ENCODE measurements at places on chromosomes 13 and 19.

DNA sequence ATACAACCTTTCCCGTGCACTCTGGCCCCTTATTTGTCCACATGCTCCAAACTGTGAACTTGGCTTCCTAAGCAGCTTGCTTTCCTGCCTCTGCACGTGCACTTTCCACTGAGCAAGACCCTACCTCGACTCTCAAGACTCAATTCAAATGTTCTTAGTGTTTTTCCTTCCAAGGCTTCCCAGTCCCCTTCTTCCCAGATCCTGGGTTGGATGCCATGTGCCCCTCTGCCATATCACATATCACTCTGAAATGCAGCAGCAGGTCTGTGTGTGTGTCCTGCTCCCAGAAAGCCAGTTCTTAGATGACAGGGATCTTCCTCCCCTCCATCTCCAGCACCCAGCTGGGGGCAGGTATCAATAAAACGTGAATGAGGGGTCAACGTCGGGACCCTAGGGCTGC, 3.0 kb downstream of the ZNF557 start:
- DNase-seq: no peak

DNA sequence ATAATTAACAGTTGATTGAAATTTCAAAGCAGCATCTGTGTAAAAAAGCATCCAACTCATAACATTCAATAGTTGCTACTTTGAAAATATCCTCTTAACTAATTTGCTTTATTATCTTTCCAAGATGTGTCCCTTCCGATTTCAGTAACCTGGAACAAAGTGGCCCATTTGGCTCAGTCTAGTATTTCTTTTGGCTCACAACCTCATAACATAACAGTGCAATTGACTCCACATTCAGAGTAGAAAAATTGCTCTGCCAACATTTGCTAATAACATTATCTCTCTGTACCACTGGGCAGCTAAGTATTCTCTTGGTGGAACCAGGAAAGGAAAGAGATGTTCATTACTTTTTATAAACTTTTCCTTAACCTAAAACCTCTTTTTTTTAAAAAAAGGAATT, 571.1 kb upstream of the ARGLU1 start:
- no peak for DNase-seq

GRCh38 chr13:72141855-72142519, 275.0 kb upstream of the DACH1 start:
- DNase-seq: no peak

- no peak for DNase-seq
These were observed 16.4 kb downstream of the SIX5 start for GRCh38 chr19:45752639-45753038.

DNA sequence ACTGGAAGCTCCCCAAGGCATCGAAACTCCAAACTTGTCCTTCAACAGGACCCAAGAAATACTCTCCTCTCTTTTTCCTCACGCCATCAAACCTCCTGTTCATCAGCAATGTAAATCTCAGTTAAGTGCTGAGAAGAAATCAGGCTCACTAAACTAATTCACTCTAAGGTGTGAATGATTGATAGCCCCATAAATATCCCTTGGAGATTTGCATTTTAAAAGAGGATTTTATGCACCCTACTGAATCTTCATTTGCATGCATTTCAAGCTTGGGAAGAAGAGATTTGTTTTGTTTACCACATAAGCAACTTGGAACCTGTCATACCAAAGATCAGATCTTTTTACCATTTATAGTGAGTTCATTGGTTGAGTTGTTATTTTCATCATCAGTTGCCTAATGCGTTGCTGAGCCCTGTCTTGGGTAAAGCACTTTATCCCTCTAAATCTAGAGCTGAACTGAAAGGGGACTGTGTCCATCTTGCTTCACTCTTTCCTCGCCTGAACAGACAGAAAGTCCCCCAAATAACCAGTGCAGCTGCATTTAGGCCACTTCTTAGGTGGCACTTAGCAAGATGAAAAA, 40.2 kb upstream of the GSX1 start:
- no peak for DNase-seq

DNA sequence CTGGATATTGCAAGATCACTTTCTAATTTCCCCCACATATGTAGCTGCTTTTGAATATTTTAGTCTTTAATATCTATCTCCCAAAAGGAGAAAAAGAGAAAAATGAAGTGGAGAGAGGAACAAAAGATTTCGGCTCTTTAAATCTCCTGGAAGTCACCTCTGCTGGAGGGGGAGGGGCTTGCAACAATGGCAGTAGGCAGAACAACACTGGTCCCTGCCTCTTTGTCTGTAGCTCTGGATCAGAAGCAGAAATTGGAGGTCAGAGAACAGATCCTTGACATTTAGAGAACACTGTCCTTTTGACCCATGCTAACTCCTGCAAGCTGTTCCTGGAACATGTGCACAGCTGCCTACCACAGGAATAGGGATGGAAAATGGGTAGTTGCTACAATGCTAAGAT, 86.7 kb upstream of the GPR12 start:
- DNase-seq: no peak

- DNase-seq: no peak
These were observed 10.6 kb downstream of the GPI start for GRCh38 chr19:34375598-34375997.

GRCh38 chr19:11164296-11164695, 8.7 kb upstream of the SPC24 start:
- DNase-seq: no peak

- no peak for DNase-seq
These were observed 11.1 kb upstream of the BCL3 start for GRCh38 chr19:44737238-44738071.

GRCh38 chr13:20513466-20513995, 12.1 kb downstream of the CRYL1 start:
- no peak for DNase-seq

DNA sequence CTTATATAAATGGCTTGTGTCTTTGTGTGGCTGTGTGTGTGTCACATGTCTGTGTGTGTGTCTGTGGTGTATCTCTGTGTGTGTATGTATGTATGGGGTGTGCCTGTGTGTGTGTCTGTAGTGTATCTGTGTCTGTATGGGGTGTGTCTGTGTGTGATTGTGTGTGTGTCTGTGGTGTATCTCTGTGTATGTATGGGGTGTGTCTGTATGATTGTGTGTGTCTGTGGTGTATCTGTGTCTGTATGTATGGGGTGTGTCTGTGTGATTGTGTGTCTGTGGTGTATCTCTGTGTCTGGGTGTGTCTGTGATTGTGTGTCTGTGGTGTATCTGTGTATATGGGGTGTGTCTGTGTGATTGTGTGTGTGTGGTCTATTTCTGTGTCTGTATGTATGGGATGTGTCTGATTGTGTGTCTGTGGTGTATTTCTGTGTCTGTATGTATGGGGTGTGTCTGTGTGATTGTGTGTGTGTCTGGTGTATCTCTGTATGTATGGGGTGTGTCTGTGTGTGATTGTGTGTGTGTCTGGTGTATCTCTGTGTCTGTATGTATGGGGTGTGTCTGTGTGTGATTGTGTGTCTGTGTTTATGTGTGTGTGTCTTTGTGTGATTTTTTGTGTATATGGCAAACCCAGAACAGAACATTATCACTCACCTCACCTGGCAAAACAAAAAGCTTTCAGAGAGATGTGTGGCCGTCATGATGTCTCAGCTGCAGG, 56.1 kb upstream of the MCF2L start:
- DNase-seq: no peak

GRCh38 chr13:35771898-35772297, 295.4 kb upstream of the MAB21L1 start:
- DNase-seq: no peak

- DNase-seq: no peak
These were observed 12.6 kb downstream of the FSD1 start for GRCh38 chr19:4316956-4317355.

GRCh38 chr13:67148161-67148571, 82.0 kb downstream of the PCDH9 start:
- no peak for DNase-seq

GRCh38 chr13:106505295-106505694, 30.2 kb downstream of the EFNB2 start:
- DNase-seq: no peak

DNA sequence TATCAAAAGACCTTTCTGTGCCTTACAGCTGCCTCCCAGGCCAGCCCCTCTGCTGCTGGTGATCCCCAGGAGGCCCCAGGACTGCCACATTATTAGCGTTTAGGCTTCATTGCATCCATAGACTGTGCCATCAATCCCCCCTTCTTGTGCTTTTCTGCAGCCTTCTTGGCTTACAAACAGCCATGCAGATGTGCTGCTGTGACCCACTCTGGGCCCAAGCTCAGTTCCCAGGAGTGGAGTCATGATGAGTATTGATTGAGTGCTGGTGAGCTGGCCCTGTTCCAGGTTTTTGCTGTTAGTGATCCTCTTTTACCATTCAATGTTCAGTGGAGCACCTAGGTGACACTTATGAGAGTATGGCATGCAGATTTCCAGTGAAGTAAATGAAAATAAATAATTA, 59.9 kb upstream of the SLAIN1 start:
- DNase-seq: no peak

GRCh38 chr19:38142176-38143035, 81.6 kb downstream of the DPF1 start:
- DNase-seq: no peak

DNA sequence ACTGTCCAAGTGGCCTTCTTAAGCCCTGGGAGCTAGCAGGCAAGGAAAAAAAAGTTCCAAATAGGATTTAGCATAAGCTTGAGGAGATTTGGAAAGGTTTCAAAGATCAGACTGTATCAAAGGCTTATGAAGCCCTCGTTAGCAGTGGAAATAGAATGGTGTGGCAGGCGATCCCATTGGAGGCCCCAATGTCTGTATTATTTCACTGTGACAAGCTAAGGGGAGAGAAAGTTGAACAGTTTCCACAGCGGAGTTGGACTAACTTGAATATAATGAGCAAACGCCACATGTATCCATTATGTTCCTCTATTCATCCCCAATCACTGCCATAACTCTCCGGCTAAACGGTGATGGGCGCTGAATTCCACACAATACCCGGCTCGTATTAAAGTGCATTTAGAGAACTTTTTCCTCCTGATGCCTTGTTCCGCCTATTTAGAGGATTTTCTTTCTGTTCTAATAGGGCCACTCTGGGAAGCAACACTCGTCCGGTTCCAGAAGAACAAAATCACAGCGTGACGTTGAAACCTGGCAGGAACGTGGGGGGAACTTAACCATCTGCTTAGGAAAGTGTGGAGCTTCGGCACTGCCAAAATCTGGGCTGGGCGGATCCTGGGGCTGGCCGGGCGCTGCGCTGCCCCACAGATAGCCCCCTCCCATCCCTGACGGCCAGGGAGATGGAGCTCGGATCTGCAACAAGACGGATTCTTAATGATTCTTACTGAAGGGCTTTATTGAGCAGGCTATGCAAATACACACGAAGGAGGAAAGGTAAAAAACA, 1.0 kb upstream of the PCDH8 start:
- no peak for DNase-seq

- DNase-seq: no peak
These were observed 139.6 kb downstream of the STOML3 start for GRCh38 chr13:38850868-38851626.

DNA sequence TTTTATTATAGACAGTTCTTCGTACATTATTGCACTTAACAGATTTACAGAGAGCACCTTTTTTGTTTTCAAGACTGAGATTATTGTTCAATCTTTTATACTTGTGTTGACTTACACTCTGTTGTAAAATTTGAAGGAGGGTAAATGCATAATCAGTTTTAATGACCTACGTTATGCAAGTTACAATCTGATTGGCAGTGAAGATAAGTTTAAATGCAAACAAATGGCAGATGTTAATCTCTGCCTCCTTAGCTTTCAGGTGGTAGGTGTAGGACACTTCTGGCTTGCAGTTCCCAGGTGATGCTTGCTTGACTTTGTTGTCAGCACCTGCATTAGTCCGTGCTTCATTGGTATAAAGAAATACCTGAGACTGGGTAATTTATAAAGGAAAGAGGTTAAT, 424.9 kb downstream of the FGF9 start:
- no peak for DNase-seq

DNA sequence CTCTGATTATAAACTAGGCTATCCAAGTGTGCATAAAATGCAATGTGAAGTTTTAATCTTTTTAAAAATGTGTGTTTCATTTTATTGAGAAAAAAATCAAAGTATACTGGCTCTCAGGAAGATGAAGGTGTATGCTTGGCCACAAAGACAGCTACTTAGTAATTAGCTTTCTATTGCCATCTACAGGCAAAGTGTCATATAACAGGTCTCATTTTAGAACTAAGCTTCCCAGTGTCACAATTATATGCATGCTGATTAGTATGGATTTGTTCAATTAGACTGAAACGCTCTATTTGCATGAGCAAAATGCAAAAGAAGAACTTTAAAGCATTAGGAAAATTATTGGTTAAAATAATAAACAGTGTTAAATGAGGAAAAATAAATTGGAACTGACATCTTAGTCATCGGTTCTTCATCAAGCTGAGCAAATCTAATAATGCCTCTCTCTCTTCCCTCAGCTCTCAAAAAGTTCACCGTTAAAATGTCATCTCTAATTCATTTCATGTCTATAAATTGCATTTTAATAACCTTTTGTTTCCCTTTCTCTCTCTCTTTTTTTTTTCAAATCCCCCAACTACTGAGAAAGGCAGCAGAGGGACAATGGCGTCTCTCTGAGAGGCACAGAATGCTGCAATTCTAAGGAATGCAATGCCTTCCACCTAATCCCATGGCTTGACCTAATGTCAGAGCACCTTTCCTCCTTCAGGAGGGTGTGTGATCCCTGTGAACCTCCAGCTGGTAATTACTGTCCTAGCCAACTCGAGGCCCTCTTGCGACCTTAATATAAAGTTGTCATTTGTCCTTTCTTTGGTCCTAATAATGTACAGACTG, 313.1 kb upstream of the MAB21L1 start:
- no peak for DNase-seq

- no peak for DNase-seq
These were observed 71.2 kb downstream of the WASF3 start for GRCh38 chr13:26628706-26629105.

DNA sequence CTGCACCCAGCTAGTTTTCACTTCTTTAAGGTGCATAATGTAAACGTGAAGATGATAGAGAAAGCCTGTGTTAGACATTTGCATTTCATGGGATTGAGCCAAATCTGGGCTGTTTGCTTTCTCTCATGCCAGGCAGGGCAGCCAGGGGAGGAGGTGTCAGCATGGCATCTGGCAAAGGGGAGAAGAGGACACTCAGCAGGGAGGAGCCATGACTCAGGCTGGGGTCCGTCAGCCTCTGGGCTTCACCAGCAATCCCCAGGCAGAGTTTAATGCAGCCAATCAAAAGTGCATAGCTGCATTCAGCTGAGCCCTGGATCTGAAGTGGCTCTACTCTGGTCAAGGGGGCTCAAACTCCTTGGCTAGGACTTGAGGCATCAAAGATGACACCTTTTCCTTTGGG, 23.5 kb downstream of the EBPL start:
- DNase-seq: no peak

DNA sequence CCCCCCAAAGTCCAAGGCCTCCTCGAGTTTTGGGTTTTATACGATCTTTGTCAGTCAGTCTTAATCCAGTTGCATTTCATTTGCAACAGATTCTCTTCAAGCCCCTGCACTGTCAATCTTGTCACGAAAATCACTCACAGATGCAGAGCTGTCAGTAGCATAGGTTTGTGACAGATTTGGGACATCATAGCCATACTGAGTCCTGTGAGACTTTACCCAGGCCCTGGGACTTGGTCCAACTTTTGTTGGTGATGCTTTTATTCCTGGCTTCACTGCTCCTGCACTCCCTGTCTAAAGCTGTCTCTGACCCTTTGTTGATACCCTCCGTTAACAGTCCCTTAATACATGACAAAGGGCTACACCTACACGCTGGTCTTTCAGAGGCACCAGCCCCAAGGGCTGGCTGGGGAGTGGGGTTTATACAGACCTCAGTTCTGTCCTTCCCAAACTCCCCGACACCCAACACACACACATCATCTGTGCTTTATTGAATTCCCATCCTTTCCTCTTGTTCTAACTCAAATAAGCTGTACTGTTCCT, 36.0 kb downstream of the PABPC3 start:
- no peak for DNase-seq

- no peak for DNase-seq
These were observed 440.0 kb downstream of the RFC3 start for GRCh38 chr13:34257966-34258365.
